ENCODE measurements at places on chromosomes 1 and 21.
A peak's percentile ranks its signal among the peaks of the same experiment; 100 is the strongest.

DNA sequence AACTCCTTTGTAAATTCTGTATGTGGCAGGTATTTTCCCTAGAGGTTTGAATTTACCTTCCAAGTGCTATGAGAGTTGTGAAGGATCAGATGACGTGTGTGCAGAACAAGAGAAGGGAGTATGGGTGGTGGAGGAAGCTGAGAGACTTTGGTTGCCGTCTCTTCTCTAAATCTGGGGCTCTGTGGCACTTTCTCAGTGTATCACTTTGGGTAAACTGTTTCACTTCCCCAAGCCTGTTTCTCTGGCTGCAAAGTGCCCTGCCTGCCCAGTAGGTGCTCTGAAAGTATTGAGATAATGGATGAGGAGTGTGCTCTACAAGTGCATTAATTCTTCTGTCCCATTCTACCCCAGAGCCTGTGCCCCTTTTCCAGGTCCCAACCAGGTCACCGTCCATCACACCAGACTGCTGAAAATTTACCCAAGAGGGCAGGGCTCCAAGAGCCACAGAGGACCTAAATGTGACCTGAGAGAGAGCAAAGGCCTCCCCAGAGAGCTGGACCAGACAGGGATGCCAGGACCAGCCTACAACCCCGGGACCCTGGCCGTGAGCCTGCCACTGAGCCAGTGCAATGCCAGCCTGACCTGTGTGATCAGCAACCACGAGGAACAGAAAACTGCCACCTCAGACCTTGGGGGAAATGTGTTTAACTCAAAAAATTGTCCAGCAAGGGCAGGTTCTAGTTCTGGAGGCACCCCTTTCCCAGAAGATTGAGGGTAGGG is 131.6 kb upstream of the ETV3 start:
- DNase-seq, result no peak

DNA sequence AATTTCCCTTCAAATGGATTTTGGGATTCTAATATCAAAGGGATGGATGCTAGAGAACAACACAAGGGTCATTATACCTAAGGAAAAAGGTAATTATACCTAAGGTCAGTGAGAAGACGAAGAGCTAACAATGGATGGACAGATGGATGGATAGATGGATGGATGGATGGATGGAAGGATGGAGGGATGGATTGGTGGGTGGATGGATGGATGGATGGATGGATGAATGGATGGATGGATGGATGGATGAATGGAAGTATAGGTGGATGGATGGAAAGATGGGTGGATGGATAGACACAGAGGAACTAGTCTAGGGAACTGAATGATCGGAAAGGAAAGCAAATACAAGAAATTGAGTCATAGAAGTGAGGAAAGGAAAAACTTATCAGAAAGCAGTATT is 34.0 kb downstream of the SLC35F3 start:
- no peak for DNase-seq

DNA sequence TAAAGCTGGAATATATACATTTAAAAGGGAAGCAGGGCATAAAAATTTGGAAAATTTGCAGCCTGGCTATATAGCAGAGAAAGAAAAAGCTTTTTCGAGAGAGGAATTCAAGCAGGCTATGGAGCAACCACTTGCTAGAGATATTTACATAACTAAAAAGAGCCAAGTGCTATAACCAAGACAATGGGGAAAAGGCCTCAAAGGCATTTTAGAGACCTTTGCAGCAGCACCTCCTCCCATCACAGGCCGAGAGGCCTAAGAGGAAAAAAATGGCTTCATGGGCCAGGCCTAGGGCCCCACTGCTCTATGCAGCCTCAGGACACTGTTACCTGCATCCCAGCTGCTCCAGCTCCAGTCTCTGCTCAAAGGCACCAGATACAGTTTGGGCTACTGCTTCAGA is 37.0 kb downstream of the CAPN9 start:
- DNase-seq, result no peak

DNA sequence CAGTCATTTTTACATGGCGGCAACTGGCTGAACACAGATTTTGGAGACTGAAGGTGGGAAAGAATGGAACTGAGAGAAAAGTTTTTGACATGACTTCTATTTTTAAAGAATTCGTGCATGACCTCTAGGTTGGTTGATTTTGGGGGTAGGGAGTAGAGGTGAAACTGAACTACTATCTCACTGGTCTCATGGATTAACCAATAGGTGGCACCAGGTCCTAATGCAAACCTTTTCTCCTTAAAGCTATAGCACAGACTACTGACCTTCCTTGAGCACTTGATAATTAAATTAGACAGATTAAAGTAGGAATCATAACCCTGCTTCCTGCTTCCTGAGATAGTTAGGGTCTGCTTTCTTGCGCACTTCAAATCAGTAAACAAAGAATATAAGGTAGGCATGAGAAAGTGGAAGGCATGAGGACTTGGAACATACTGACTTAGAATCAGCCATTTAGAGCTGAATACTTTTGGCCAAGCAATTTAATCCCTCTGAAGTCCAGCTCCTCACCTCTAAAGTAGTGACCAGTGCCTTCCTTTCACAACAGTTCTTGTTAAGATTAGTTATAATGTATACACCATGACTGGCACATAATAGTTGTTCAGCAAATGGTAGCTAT is 206.0 kb downstream of the CENPF start:
- no peak for DNase-seq

- peak; percentile 38 for DNase-seq
Observed at GRCh38 chr1:40774266-40774998, 9.2 kb upstream of the KCNQ4 start.

DNA sequence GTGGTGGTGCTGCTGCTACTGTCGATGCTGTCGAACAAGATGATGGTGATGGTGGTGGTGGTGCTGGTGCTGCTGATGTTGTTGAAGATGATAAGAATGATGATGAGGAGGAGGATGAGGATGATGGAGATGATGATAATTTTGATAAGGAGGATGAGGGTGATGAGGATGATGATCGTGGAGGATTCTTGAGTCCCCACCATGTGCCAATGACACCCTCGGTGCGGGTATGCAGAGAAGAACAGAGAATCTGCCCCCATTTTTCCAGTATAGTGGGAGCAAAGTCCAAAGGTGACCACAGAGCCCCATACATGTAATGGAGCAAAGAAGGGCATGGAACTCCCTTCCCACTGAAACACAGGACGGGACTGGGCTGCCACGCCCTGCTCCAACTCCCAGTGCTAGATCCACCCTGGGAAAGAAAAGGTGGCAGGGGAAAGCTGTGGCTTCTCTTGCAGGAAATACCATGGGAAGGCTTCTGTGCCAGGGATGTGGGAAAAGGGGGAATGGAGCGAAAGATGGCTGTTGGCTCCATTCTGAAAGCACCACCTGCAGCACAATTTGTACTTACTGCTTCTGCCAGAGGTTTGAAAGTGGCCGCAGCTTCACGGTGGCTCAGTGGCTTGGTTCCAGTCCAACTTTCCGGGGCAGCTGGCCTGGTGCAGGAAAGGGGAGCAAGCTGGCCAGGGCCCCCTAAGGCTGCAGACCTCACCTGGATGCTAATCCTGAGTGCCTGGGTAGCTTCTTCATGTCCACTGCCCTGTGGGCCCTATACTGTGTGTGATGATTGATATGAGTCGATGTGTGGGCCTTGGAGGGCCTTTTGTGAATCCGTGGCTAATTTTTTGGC is 387.2 kb upstream of the VAMP3 start:
- no peak for DNase-seq

DNA sequence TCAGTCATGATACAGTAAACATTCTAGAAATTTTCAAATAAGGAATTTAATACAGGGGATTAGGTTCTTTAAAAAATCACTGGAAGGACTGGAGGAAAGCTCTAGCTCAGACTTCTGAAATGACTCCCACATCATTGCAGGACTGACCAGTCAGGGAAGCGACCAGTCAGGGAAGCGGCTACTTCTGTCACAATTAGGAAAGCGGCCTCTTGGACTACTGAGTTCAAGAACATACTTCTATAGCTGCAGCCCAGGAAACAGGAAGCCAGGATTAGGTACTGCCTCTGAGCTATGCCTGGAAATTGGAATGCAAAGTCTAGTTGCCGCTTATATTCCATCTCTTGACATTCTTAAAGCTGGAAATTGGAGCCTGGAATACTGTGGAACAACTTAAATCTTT is 45.5 kb downstream of the USP25 start:
- DNase-seq, result no peak

DNA sequence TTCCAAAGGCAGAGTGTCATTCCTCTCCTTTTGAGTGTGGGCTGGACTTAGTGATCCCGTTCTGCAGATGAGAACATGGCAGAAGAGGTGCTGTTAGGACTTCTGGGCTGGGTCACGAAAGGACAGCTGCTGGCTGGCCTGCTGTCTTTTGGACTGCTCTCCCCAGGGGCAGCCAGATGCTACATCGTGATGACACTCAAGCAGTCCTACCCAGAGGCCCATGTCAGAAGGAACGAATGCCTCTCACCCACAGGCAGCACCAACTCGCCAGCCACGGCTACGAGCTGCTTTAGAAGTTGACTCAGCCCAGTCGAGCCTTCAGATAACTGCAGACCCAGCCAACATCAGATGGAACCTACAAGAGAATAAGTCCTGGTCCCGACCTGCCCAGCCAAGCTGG is 156.5 kb downstream of the KCNJ6 start:
- DNase-seq, result no peak

All from stimulated activated CD4-positive, alpha-beta T cell treated with anti-CD3 and anti-CD28 coated beads, Interleukin-15, amount 100 ng/mL, for 1 hour (primary cell).